Heart left ventricle (tissue), 16 donors: ENCODE measurements at places on chromosomes 16 and 17. TPM values are rescaled to one million over a fixed set of nuclear protein-coding genes. Genes with fewer than 3 reads are reported as not detected.
A peak's percentile ranks its signal among the peaks of the same experiment; 100 is the strongest.

DNA sequence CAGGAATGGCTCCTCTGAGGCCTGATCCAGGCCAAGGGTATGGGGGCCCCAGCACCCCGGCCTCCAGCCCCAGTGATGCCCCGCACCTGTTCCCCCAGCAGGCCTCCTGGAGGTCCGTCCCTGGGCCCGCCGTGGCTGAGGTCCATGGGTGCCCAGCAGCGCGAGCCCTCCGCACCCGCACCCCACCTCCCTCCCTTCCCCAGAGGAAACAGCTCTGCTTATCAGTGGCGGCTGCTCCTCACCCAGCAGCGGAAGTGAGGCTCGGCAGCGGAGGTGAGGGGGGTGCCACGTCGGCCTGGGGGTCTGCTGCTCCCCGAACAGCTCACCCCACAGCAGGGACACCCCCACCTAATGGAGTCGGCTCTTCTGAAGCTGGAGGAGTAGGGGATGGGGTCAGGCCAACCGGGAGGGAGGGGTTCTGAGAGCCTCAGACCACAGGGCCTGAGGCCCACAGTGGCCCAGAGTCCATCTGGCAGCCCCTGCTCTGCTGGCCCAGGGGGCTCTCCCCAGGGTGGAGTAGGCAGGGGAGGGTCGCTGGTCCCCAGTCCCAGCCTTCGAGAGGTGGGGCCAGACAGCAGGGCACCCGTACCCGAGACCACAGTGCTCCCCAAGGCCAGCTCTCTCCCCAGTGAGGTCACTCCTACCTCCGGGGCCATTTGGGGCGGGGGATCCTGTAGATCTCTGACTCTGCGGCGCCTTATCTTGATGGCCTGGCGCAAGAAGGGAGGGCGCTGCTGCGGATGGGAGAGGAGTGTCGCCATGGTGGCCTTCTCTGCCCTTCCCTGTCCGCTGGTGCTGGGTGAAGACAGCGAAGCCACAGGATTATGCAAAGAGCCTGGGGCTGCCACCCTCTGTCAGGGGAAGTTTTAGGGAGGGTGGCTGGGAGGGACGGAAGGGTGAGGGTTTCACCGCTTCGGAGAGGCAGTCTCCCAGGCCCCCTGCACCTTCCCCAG is at the start of gene UNC13D:
Gene UNC13D (minus strand): TSS at position 828 of the 953 bp plus-strand sequence. CDS start 67 bp downstream, at position 761.
- peak within 1 kb of the TSS; percentile 89 for H3K27ac ChIP-seq
- peaks cover 34% of the 10 kb centered on the region for H3K36me3 ChIP-seq
- no peak for DNase-seq
- H3K4me3 ChIP-seq = peak within 1 kb of the TSS; percentile 37

TNP2 gene
- not detected for total RNA-seq

SLC7A6OS gene
- 13.2 TPM for total RNA-seq

BAHCC1 gene
- total RNA-seq = 13.1 TPM
